ENCODE measurements at places on chromosomes 3 and 15. TPM values are rescaled to one million over a fixed set of nuclear protein-coding genes. Genes with fewer than 3 reads are reported as not detected.

GALNT15 gene
- 21.7 TPM for total RNA-seq

PCSK6 gene
- total RNA-seq = 14.4 TPM

SLC28A1 gene
- 0.12 TPM for total RNA-seq

TRA2B gene
- total RNA-seq = 163 TPM

IGSF11 gene
- total RNA-seq = 6.5 TPM

CAMP gene
- total RNA-seq = 1.5 TPM

VIPR1 gene
- 21.0 TPM for total RNA-seq

CSPG4 gene
- total RNA-seq = 55.6 TPM

GMNC gene
- total RNA-seq = 0.59 TPM

ADAMTS7 gene
- total RNA-seq = 20.8 TPM

GP9 gene
- not detected for total RNA-seq

CFAP91 gene
- total RNA-seq = 3.1 TPM

SLC25A20 gene
- total RNA-seq = 67.7 TPM

GASK1A gene
- total RNA-seq = 1.5 TPM

MYL3 gene
- 208 TPM for total RNA-seq

All from right atrium auricular region (tissue), 2 donors.